Aorta (tissue), 5 donors: ENCODE measurements at places on chromosomes 5 and 9. TPM values are rescaled to one million over a fixed set of nuclear protein-coding genes. Genes with fewer than 3 reads are reported as not detected.

Gene TRIM32
- 25.5 TPM for total RNA-seq

Gene TAF1L
- total RNA-seq = 0.06 TPM

Gene CBY3
- total RNA-seq = not detected

Gene LRRC19
- total RNA-seq = not detected

Gene C9orf153
- total RNA-seq = 1.4 TPM

Gene CLIC3
- 3.8 TPM for total RNA-seq

Gene SLC25A2
- total RNA-seq = 0.69 TPM

Gene CAMLG
- total RNA-seq = 31.2 TPM

Gene TRAF1
- total RNA-seq = 19.8 TPM

Gene RXRA
- 67.8 TPM for total RNA-seq

Gene AK8
- 0.71 TPM for total RNA-seq

Gene CDH9
- total RNA-seq = not detected

Gene C9orf50
- 0.62 TPM for total RNA-seq

Gene SOX30
- total RNA-seq = 0.12 TPM

Gene PRR16
- 14.2 TPM for total RNA-seq

Gene ARHGAP26
- total RNA-seq = 51.1 TPM

Gene OR1J2
- total RNA-seq = not detected

Gene CEP72
- 2.2 TPM for total RNA-seq

Gene PCDHB4
- total RNA-seq = 9.1 TPM

Gene MYOZ3
- 14.1 TPM for total RNA-seq

Gene SNX18
- total RNA-seq = 110 TPM

Gene CDH10
- not detected for total RNA-seq

Gene RGP1
- total RNA-seq = 32.4 TPM

Gene ASPN
- 79.8 TPM for total RNA-seq

Gene CNTNAP3B
- 25.9 TPM for total RNA-seq

Gene SLC6A3
- 0.30 TPM for total RNA-seq

Gene ISL1
- total RNA-seq = not detected

Gene HMHB1
- not detected for total RNA-seq

Gene SPATA31C1
- total RNA-seq = not detected

Gene TMEM215
- total RNA-seq = not detected

Gene IFNA21
- not detected for total RNA-seq

Gene CCDC192
- total RNA-seq = not detected

Gene PAX5
- total RNA-seq = 0.19 TPM

Gene ACOT12
- 0.18 TPM for total RNA-seq

Gene PCDHGC3
- 116 TPM for total RNA-seq

Gene ALDH1A1
- 107 TPM for total RNA-seq

Gene SLC36A1
- total RNA-seq = 19.0 TPM

Gene BTNL3
- not detected for total RNA-seq

Gene IQGAP2
- 13.7 TPM for total RNA-seq

Gene HTR4
- total RNA-seq = 0.90 TPM

Gene CNTNAP3
- total RNA-seq = 10.1 TPM

Gene CDX1
- not detected for total RNA-seq

Gene MEGF10
- total RNA-seq = 0.72 TPM

Gene GABRA6
- total RNA-seq = not detected
